Stimulated activated CD4-positive, alpha-beta T cell treated with anti-CD3 and anti-CD28 coated beads, Interleukin-1b, Interleukin-23, amount 100 ng/mL, for 24 hours (primary cell): ENCODE measurements at places on chromosomes 6 and 20.

- no peak for DNase-seq
Measured at GRCh38 chr6:42440778-42441696, 10.7 kb downstream of the TRERF1 start.

- DNase-seq, result no peak
Measured at GRCh38 chr6:116349216-116349615, 21.5 kb upstream of the DSE start.

DNA sequence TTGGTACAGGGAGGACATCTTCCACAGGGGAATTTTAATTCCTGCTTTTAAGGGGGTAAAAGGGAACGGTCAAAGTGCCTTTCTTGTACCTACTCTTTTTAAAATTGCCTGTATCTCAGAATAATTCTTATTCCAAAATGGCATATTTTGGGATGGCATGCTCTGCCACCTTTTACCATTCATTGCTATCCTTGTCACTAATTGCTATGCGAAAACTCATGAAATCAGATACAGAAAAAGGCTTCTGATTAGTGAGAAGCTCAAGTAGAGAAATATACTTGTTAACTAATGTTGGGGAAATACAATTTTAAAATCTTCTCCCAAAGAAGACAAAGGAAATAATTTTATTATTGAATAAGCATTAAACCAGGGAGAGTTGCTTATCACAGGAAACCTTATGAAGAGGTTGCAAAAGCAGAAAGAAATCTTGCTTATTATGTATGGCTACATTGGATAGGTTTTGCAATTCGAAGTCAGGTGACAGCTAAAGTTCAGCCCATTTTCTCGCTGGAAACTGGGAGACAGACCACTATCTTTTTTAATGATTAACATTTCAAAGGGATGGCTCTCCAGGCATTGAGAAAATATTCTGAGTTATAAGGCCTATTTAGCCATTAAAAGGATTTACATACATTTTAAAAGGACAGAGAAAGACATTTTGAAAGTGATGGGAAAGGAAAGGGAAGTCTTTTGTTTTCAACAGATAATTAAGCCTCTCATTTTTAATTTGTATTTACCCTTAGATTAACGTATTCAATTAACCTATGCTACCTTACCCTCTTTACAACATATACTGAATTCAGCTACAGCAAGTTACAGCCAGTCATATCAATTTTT lies 110.3 kb upstream of the PRSS16 start:
- no peak for DNase-seq

DNA sequence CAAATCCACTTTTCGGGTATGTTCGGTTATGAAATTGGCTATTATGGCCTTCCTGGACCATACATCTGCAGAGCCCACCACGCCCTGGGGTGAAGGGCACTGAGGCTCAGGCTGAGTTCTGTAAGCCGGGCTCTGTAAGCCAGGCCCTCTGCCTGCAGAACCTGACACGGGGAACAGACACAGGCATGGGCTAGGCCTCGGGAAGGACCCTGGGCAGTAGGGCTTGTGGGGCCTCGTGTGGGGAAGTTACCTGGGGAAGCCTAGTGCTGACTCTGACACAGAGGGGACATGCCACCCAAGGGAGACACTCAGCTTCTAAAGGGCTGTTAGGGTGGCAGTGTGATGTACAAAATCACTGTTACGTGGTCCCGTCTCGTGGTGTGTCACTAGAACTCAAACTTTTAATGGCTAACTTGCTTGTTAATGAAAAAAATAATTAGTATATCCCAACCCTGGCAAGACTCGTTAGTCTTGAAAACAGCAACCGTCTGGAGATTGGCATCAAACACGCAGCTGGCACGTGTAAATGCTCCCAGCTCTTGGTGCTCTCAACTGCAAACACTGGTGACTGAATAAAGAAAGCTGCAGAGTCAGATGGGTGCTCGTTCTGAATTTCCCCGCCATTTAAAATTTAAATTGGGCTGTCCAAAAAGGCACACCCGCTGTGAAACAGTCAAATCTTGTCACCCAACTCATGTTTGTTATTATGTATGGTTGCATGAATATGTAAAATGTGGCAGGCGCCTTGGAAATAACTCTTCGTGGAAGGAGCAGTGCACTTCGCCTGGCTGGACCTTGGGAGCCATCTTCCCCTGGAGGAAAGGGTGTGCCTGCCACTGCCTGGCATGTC lies 23.6 kb upstream of the TCFL5 start:
- DNase-seq, result no peak
